ENCODE measurements at places on chromosomes 3 and 15.

GRCh38 chr3:58321791-58322190, 10.9 kb upstream of the PXK start:
- DNase-seq = no peak

DNA sequence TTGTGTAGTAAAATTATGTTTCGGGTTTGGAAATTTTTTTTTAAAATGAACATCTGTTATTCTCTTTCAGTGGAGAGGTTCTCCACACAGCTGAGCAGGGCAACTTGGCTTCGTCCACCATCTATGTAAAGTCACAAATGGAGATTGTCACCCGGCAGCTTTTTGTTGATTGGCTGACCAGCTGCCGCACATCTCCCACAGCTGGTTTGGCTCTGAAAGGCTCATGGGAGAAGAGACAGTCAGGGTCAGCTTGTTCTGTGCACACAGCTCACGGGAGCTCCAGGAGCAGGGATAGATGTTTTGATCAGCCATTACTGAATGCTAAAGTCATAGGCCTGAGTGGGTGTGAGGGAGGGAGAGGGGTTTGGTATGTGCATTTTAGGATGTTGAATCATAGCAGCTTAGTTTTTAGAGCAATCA, 12.9 kb upstream of the CCDC80 start:
- DNase-seq = peak; percentile 98

DNA sequence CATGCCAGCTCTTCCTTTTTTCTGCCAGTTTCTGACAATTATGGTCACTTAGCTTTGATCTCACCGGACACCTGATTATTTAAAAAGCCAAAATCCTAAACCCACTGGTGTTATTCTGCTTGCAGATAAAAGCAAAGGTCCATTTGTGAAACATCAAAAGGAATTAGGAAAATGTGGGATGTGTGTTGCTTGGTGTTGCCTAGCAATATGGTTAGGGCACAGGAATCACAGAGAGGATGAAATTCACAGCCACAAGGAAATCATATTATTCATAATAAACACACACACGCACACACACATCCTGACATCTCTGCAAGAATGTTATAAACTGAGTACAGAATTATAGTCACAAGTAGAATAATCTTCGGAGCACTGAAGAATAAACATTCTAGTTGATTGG, 89.3 kb upstream of the BHLHE40 start:
- peak; percentile 52 for DNase-seq

GRCh38 chr3:14803101-14803980, 15.4 kb upstream of the FGD5 start:
- peak; percentile 25 for DNase-seq

GRCh38 chr3:81425198-81425868, 336.1 kb downstream of the GBE1 start:
- peak; percentile 82 for DNase-seq

- DNase-seq = no peak
Measured at GRCh38 chr3:174186377-174186989, 672.7 kb upstream of the NAALADL2 start.

GRCh38 chr15:35654332-35654731, 108.4 kb upstream of the DPH6 start:
- DNase-seq = no peak

DNA sequence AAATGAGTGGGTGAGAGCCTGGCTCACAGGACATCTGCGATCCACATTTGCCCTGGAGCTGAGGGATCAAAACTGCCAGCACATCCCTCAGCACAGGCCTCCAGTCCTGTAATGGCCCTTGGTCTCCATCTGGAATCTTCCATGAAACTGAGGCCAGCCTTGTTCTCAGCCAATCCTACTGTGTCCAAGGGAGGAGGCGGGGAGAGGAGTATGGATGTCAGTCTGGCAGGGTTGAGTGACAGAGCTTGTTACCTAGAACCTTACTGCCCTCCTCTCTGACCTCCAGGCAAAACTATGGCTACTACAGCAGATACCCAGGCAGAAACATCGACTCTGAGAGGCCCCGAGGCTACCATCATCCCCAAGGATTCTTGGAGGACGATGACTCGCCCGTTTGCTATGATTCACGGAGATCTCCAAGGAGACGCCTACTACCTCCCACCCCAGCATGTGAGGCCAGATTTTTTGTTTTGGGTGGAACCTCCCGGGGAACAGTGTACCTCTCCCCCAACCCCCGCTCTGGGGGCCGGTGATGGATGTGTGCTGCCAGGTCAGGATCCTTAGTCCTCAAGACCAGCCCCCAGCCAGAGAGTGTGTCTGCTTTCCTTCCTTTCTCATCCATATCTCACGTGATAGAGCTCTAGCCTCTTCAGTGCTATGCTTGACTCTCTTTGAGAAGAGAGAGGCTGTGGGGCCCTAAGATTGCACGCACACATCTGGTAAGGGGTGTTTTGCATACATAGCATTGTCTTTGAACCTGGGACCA, 41.3 kb downstream of the CHDH start:
- peak; percentile 52 for DNase-seq

DNA sequence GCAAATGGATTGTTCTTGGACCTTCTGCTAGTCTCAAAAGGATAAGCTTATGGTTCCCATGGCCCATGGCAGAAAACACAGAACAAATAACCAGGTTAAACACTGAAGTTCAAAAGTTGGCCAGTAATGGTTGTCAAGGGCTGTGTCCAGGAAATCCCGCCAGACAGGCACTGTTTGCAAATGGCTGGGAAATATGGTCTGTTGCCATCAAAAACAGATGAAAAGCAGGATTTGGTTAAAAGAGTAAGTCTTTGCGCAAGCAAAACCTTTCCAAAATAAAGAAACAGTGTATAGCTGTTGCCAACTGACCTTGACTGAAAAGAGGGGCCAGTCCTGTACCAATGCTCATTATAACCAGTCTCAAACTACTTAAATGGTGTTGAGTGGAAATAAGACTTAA, 58.6 kb downstream of the WWTR1 start:
- DNase-seq = peak; percentile 77

- no peak for DNase-seq
Measured at GRCh38 chr15:94722024-94722636, 490.8 kb downstream of the MCTP2 start.
